ENCODE measurements at places on chromosomes 3 and 15. TPM values are rescaled to one million over a fixed set of nuclear protein-coding genes. Genes with fewer than 3 reads are reported as not detected.

Gene ACOX2
- total RNA-seq = 0.26 TPM

Gene PCSK6
- 0.13 TPM for total RNA-seq

GRCh38 chr15:72201391-72201921 lies 3.9 kb upstream of the GRAMD2A start:
- peak; percentile 78 for DNase-seq

GRCh38 chr15:68370768-68371151 lies 61.2 kb downstream of the ITGA11 start:
- no peak for DNase-seq

DNA sequence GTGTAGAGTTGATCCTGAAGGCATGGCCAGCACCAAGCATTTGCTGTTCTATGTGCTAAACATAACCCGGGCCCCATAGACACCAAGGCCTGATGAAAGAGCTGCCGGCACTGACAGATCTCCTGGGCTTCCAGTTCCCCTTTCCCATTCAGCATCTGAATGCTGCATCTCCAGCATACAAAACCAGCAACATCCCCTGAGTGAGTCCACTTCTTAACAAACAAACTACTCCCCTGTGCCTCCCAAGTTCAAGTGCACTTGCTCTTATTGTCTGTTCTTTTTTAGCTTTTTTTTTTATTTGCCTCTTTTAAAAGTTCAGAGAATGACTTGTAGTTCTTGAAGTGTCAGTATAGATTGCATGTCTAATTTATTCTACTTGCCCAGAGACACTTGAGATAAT lies 156.0 kb downstream of the EDEM1 start:
- DNase-seq = no peak

DNA sequence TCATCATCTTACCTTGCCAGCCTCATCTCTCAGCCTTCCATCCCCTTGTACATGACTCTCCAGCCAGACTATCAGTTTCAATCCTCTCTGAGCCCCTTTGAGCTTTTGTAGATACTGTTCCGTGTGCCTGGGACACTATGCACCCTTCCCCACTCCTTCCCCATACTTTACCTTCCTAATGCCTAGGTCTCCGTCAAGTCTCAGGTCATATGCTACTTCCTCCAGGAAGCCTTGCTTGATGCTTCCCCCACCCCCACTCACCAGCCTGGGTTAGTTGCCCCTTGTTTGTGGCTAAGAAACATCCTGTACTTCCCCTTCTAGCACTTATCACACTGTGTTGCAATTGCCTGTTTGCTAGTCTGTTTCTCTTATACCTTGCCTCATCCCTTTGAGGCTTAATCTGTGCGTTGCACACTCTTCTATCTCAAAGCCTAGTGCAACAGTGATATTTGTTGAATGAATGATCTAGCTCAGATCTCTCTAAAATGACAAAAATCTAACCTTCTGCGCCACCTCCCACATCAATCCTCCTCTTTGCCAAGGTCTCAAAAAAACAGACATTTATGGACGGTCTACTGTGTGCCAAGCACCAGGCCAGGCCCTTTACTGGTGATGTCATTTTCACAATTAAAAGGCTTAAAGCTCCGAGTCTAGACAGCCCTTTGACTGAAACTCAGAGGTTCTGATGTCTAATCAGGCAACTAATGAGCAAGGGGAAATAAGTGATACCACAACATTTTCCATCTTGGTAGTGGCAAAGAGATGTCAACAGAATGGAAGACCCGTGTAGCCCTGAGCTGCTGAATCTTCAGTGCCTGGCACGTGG lies 6.5 kb upstream of the USP3 start:
- no peak for DNase-seq

GRCh38 chr3:195282961-195283360 lies 12.0 kb upstream of the XXYLT1 start:
- no peak for DNase-seq

- no peak for DNase-seq
Measured at GRCh38 chr15:96158938-96159337, 171.6 kb upstream of the NR2F2 start.

GRCh38 chr3:179076243-179077027 lies 4.8 kb upstream of the ZMAT3 start:
- no peak for DNase-seq

- no peak for DNase-seq
Measured at GRCh38 chr3:102450976-102451375, 16.2 kb downstream of the ZPLD1 start.

DNA sequence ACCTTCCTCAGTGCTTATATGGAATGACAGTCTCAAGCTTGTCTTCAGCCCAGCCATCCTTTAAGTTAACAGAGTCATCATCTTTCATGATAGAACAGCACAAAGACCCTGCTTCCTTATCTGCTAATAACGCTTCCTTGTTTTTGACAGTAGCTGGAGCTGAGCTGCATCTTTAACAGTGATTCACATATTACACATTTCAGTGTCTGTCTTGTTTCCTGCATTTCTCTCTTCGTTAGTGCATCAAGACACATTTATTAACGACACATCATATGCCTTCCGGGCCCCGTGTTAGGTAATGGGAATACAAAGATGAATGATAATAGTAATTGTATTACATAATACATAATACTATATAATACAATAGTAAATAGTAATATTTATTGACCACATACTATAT lies 30.2 kb upstream of the GREM1 start:
- DNase-seq = no peak

DNA sequence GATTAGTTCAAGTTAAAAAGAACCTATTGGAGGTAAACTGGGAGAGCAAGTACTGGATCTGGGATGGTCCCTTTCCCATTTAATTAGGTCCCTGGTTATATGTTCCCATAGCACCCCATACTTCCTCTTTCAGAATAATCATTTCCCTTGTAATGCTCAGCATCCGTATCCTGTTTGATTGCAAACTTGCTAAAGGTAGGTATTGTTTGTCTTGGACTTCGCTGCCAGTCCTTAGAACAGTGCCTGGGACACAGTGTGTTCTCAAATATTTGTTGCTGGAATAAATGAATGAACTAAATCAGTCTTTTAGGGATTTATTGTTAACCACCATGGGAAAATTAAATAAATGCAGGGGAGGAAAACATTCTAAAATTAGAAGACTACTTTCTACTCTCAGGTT lies 299.8 kb downstream of the GRM7 start:
- DNase-seq = no peak

DNA sequence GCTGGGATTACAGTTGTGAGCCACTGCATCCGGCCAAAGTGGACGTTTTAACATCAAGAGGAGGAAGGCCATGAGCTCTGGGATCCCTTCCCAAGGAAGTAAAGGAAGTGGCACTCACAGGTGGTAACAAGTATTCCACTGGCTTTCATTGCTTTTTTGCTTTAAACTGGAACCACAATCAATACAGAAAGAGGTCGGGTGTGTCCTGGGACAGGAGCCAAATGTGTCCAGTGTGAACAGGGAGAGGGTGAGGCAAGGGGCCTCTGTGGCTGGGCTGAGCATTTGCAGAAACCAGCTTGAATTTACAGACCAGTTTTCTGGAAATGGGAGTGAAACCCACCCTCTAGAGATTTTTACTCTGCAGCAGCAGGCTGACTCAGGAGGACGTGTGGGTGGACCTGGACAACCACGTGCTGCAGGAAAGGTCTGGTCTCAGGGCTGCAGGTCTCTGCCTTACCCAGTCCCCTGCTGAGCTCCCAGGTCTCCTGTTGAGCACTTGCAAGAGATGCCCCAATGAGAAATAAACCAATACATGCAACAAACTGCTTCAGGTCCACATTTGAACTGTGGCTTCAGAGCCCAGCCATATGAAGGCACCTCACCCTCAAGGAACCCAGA lies 42.8 kb upstream of the TMEM115 start:
- DNase-seq = no peak
